Fibroblast of skin of scalp (primary cell): ENCODE measurements at places on chromosomes 2 and 18.
A peak's percentile ranks its signal among the peaks of the same experiment; 100 is the strongest.

DNA sequence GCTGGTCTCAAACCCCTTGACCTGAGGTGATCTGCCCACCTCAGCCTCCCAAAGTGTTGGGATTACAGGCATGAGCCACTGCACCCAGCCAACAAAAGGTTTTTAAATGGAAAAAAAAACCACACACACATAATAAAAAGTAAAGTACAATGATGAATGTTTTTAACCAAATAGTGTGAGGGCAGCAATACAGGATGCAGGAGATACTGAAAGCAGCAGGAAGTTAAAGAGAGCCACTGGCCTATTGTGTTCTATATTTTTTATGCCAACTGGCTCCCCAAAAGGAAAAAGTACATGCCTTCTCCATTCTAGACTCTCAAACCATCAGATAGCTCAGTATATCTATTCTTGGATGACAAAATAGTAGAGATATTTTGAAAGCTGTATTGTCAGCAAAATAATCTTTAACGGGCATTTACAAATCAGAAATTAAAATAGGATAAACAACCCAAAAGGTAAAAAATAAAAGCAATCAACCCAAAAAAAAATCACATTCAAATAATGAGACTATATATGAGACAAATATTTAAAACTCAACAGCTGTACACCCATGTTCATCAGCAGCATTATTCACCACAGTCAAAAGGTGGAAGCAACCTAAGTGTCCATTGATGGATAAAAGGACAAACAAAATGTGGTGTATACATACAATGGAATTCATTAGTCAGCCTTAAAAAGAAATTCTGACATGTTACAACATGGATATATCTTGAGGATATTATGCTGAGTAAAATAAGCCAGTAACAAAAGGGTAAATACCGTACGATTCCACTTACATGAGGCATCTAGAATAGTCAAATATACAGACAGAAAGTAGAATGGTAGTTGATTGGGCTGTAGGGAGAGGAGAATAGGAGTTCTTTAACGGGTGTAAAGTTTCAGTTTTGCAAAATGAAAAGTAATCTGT lies 26.2 kb downstream of the GPATCH11 start:
- no peak for DNase-seq

DNA sequence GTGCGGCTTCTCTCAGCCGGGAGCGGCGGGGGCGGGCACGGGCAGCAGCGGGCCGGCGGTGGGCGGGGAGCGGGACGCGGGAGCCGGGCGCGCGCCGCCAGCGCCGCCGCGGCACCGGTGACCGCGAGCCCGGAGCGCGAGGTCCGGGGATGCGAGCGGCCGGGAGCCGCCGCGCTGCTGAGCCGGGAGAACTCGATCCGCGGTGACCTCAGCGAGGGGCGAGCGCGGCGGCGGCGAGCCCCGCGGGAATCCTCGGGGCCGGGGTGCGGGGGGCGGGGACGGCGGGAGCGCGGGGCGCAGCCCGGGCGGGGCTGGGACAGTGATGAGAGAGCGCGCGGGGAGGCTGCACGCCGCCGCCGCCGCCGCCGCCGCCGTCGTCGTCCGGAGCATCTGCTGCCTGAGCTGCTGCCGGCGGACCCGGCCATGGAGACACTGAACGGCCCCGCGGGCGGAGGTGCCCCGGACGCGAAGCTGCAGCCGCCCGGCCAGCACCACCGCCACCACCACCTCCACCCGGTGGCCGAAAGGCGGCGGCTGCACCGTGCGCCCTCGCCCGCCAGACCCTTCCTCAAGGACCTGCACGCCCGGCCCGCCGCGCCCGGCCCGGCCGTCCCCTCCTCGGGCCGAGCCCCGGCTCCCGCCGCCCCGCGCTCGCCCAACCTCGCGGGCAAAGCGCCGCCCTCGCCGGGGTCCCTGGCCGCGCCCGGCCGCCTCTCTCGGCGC lies at the start of gene MTCL1:
TSS of gene MTCL1 (plus strand) at position 319 of the 723 bp plus-strand sequence. CDS start at position 424, 105 bp downstream.
- DNase-seq, result peak; percentile 75

DNA sequence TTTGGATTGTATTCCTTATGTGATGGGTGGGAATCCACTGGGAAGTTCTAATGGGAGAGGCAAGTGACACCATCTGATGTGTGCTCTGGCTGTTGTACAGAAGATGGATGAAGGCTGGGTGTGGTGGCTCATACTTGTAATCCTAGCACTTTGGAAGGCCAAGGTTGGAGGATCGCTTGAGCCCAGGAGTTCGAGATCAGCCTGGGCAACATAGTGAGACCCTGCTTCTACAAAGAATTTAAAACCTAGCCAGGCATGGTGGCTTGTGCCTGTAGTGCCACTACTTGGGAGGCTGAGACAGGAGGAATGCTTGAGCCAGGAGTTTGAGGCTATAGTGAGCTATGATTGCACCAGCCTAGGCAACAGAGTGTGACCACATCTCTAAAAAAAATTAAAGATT lies 10.6 kb upstream of the MSH6 start:
- DNase-seq, result no peak

DNA sequence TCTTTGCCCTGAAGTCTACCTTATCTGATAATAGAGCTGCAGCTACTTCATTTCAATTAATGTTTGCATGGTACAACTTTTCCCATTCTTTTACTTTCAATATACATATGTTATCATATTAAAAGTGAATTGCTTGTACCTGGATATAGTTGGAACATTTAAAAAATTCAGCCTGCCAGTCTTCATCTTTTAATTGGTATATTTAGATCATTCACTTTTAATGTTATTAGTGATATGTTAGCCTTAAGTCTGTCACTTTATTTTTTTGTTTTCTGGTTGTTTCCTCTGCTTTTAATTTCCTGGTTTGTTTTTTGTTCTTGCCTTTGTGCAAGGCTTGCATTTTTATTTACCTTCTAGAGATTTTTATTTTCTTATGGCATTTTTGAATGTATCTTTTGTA lies 158.2 kb downstream of the GALNT1 start:
- no peak for DNase-seq

DNA sequence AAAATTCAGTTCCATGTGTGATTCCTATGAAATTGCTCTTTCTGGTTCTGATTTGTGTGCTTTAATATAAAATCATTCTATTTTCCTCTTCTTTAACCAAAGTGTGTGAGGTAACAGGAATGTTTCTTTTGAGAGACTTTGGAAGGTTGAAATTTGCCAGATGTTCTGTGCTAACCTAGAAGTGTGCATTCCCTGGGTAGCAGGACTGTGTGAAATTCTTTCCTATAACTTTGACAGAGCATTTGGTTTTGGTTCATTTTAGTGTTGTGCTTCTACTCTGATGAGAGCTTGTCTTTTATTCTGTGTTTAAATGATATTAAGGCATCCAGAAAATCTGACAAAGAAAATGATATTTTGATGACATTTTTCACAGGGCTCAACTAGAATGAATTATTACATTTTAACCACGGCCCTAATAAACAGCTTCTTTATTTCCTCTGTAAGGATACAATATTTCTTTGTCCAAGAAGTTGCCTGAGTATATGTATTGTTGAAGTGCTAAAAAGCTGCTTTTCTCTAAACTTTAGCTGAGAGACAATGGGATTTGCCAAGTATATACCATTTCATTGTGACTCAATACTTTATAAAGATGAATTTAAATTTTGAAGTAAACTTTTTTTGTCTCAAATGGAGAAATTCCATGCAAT lies 34.7 kb upstream of the DLX1 start:
- DNase-seq, result no peak

GRCh38 chr2:178846458-178846802 lies 39.2 kb upstream of the TTN start:
- DNase-seq, result no peak

DNA sequence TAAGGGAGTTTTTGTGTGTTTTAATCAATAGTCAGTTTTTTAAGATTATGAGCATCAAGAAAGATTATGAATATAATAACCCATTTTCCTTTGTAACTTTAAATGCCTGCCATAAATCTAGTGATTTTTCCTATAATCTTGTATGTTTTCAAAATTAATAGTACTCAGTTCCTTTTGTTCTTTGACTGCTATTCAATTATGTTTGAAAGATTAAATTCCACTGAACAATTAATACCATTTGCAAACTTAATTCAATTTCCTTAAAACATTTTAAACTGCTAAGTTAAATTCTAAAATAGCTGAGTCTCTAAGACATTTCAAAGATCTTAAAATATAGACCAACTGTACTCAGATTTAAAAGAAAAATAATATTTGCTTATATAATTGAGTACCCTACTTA lies 1173.9 kb upstream of the TMEFF2 start:
- DNase-seq, result no peak

DNA sequence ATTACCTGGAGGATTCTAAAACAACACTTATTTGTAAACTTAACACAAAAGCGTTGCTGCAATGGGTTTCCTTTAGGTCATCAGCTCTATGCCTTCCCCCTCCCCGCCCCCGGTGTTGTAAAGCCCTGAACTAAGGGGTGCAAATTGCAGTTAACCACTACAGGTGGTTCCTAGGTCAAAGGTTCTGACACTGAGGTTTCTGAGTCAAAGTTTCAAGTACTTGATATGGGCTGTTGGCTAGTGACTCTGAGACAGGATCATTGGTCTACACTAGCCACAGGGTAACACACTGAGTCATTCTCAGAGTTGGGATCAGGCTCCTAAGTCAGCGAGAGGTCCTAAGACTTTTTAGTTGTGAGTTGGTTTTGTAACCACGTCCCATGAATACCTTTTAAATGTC lies 15.4 kb downstream of the IL1B start:
- DNase-seq, result no peak

DNA sequence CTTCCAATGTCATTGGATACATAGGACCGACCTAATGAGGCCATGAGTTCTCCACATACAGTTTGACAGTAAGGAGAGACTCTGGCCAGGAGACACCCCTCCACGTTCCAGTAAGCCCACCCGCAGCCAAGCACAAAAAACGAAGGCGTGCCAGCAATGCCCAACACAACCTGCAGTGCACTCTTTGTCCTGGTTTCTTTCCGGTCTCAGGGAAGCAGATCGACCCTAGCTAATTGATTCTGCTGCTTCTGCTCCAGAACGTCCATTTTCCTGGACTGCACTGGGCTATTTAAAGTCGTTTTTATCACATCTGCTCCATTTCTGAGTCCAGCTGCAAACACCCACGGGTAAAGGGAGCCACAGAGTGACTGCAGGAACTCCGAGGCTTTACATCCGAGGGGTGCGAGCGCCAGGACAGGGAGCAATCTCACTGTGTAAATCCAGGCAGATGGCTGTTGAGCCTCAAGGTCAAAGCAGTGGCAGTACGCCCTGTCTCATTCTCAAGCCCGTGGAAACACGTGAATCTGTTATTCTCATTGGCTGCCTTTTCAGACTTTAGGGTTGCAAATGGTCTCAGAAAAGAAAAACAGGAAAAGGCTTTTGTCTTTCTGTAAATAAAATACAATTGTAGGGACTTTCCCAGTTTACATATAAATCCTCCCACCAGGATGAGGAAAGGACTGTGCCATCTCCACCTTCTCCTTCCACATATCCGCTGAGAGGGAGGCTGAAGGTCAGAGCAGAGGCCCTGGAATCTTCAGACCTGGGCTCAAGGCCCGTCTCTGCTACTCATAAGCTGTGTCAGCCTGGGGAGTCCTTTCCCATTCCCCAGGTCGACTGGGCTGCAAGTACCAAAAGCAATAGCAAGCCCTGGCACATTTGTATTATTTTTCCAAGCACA lies 40.7 kb downstream of the TMEM163 start:
- DNase-seq, result no peak

GRCh38 chr2:144376926-144377325 lies 143.0 kb downstream of the ZEB2 start:
- peak; percentile 83 for DNase-seq

DNA sequence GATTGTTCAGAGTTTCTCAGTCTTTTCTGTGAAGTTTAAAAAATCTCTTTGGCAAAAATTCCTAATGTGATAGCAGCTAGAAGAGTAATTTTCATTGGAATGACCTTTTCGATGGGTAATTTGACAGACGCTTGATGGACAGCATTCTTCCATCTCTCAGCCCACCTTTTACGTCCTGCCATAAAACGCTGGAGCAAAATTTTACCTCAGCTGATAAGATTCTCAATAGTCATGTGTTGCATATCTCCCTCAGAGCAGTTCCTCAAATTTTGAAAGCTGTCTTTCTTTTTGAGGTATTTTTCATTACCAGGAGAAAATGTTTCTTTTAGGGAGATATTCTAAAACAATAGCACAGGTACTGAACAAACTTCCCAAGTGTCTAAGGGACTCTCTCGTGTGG lies 441.4 kb downstream of the PARD3B start:
- no peak for DNase-seq

GRCh38 chr2:231720987-231721966 lies 13.0 kb downstream of the PTMA start:
- DNase-seq, result no peak

DNA sequence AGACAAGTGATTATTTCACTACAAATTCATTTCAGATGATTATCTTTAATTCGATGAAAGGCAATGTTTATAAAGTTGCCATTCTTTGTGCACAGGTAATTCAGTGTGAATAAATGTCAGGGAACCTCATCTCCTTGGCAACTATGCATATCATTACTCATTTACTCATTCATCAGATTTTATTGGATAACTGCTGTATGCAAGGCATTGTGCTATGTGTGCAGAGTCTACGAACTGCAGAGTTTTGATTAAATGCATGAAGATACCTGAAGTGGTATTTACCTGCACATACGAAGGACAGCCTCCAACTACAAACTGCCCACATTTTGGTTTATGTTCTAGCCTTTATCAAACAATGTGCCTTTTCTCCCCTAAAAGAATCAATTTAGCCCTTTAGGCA lies 3.5 kb downstream of the RND3 start:
- no peak for DNase-seq

- no peak for DNase-seq
Measured at GRCh38 chr2:28586867-28587266, 91.0 kb downstream of the PLB1 start.

DNA sequence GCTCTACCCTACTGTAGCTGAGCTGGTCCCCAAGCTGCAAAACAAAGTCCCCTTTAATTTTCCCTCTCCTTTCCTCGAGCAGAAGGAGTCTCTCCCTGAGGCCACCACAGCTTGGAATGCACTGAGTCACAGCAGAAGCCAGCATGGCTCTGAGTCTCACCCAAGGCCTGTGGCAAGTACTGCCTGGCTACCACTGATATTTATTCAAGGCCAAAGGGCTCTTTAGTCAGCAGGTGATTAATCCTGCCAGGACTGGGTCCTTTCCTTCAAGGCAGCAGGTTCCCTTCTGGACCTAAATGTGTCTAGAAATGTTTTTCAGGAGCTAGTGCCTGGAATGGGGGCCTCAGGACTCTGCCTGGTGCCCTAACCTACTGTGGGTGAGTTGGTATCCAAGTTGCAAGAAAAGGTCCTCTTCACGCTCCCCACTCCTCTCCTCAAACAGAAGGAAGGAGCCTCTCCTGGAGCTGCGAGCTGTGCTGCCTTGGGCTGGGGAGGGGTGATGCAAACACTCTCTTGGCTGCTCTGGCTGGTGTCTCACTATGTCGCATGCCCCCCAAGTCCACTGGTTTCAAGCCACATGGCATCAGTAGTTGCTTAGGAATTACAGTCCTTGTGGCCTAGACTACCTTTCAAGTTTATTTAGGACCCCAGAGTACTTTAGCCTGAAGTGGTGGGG lies 53.4 kb downstream of the CD28 start:
- peak; percentile 85 for DNase-seq

GRCh38 chr2:227238238-227239237 lies 74.1 kb downstream of the COL4A3 start:
- peak; percentile 58 for DNase-seq

- DNase-seq, result peak; percentile 85
Measured at GRCh38 chr18:6876641-6877041, 147.1 kb downstream of the ARHGAP28 start.
